Stimulated activated CD4-positive, alpha-beta T cell treated with anti-CD3 and anti-CD28 coated beads, TNF-alpha, amount 100 ng/mL, for 1 hour (primary cell): ENCODE measurements at places on chromosomes 3 and 15.

GRCh38 chr3:13509059-13509815, 29.1 kb downstream of the HDAC11 start:
- DNase-seq = no peak

DNA sequence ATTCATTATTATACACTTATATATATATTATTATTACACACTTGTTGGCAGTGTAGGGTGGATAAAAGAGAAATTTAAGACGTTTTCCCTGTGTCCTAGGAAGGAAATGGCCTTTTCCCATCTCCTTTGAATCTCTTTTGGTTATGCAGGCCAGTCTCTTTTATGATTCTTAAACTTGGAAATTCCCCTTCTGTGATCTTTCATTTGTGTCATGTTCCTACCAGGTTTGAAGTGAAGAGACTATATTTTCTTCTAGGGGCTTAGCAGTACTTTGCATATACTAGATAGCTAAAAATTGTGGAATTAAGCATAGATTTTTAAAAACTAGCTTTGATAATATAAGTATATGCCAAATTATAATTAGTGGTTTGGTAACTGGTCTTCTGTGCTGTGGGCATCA, 58.5 kb downstream of the BBX start:
- no peak for DNase-seq

DNA sequence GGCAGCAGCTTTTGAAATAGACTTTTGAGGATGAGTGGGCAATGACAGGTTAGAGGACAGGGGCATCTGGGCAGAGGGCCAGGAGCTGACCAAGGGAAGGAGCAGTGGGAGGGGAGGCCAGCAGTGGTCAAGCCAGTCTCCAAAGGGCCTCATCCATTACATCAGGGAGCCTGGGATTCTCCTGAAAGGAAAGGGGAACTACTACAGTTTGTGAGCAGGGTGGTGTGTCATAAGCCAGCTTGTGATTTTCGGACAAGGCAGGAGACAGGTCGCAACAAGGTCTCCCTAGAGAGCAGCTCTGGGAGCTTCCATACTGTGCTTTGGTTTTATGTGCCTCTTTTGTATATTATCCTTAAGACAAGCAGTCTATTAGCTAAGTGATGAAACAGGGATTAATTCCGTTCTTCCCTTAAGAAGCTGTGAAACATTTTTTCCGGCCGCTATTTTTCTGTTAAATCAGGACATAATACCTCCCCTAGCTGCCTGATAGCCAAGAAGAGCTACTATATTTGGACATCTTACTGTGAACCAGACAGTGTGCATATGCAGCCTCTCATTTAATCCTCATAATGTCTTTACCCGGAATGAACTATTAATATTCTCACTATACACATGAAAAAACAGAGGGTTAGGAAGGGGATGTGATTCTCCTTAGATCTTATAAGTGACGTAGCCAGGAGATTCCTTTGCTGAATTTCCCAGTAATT, 46.4 kb downstream of the C2CD4B start:
- no peak for DNase-seq

DNA sequence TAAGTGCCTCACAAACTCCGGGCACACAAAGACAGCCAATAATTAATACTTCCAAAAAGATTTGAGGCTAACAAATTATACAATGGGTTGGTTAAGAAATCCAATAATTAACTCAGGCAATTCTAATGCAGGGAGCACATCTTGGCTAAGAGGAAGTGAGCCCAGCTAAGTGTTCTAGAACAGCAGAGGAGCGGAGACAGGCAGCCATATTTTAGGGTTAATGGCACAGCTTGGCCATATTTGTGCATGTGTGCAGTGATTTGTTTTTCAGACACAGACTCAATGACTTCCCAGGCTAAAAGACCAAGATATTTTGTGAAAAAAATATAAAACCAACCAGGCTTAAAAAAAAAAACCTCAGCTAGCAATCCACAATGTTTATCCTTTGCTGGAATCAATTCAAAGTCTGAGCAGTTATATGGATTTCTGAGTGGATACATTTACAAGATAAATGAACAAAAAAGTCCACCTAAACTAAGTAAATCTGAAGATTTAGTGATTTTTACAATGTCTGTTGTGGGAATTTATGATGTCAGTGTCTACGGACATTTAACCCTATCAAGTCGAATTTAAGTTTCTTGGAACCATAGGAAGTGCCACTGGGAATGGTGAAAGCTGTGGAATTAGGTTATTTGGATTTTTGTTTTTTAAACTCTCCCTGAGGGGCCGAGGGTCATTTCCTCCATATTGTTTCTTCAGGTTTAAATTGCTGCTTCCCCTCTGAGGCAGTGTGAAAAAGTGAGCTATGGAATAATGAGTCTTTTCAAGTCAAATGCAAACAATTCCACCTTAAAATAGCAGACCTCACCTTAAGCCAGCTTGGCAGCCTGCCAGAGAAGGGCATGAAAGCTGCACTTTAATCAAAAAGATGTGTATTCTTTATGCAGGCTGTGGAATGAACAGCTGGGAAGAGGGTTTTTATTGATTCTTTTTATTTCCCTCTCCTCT, 413.7 kb upstream of the TBL1XR1 start:
- no peak for DNase-seq

DNA sequence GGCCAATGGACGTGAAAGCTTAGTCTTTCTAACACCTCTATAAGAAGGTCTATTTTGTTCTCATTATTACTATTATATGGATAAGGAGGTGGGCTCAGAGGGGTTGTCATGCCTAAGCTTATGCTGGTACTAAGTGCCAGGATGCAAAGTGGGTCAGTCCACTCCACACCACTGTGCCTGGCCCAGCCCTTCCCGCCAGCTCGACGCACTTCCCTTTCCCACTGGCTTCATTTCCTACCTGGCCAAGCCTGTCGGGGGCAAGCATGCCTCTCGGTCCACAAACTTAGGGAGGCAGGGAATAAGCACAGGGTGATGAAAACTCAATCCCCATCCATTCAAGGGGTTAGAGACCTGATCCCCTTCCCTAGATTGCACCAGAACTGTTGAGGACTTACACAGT, 5.9 kb upstream of the SYNM start:
- no peak for DNase-seq

DNA sequence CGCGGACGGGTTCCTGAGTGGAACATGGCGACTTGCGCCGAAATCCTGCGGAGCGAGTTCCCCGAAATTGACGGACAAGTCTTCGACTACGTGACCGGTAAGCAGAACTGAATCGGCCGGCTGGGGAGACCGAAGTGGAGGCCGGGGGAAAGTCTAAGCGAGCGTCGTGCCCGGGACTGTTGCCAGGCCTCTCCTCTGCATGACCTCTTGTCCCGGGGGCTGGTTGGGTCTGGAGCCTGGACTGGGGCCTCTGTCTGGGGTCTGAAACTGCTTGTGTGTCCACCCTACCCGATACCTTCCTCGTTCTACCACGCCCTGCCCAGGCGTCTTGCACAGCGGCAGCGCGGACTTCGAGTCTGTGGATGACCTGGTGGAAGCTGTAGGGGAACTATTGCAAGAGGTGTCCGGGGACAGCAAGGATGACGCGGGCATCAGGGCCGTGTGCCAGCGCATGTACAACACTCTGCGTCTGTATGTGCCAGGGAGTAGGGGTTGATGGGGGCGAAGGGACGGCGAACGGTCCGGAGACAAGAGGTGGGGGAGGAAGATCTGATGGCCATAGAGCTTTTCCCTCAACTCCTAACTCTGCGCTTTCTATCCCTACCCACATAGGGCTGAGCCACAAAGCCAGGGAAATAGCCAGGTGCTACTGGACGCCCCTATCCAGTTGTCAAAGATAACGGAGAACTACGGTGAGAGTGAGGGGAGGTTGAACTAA, at the start of gene ABCF3:
TSS of gene ABCF3 (plus strand) at position 16 of the 718 bp plus-strand sequence. CDS start at position 25, 9 bp downstream.
- no peak for DNase-seq

DNA sequence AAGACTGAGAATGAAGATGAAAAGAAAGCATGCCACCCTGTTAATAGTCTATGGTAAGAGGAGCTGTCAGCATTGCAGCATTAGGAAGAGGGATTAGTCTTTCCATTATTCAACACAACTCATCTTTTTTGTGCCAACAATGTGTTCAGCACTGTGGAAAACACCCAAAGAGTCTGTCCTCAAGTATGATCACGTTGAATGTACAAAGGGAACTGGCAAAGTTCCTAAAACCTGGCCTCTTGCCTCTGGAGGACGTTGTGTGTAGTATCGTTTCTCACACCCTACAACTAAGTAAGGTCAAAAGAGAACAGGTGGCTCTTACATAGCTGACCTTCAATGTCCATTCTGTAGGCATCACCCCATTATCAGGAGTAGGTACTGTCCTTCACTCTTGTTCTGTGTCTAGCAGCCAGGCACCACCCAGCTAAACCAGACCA, 147.9 kb upstream of the THBS1 start:
- no peak for DNase-seq
